ENCODE measurements at places on chromosomes 13 and 19. TPM values are rescaled to one million over a fixed set of nuclear protein-coding genes. Genes with fewer than 3 reads are reported as not detected.

Gene HIF3A
- total RNA-seq = not detected

Gene ZFP30
- total RNA-seq = 8.1 TPM

Gene TBXA2R
- total RNA-seq = not detected

Gene HCST
- total RNA-seq = not detected

Gene C19orf38
- 0.49 TPM for total RNA-seq

Gene CEACAM8
- not detected for total RNA-seq

Gene OR7C1
- total RNA-seq = not detected

DNA sequence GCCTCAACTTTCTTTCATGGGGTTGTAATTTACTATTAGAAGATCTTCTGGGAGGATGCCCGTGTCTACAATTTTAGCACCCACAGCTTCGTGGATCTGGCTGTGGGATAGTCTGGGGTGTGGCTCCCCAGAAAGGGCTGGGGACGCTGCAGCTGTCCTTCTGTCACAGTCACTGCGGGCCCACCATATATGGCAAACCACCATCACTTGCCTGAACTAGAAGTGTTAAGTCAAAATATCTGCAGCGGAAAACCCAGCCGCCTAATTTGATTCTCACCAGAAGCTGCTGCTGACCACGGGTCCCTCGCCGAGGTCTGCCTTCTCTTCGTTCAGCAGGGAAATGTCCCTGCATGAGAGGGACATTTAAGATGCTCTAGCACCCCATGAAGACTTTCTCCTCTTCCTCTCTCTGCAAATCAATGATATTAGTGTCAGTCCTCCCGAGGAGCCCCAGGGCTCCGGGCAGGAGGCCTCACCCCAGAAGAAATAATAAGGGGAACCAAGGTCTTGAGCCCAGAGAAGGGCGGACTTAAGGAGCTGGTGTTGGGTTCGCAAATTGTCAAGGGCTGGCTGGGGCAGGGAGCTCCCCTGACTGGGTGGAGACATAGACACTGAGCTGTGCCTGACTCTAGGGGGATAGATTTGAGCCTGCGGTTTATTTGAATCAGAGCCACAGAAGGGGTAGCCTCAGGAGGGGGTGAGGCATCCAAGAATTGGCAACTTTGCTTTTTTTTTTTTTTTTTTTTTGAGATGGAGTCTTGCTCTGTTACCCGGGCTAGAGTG, 3.0 kb upstream of the MATK start:
- H3K4me1 ChIP-seq = no peaks in the 10 kb centered on the region
- no peak overlapping the region for H3K4me3 ChIP-seq
- H3K36me3 ChIP-seq = no peaks in the 10 kb centered on the region
- no peak for DNase-seq

DNA sequence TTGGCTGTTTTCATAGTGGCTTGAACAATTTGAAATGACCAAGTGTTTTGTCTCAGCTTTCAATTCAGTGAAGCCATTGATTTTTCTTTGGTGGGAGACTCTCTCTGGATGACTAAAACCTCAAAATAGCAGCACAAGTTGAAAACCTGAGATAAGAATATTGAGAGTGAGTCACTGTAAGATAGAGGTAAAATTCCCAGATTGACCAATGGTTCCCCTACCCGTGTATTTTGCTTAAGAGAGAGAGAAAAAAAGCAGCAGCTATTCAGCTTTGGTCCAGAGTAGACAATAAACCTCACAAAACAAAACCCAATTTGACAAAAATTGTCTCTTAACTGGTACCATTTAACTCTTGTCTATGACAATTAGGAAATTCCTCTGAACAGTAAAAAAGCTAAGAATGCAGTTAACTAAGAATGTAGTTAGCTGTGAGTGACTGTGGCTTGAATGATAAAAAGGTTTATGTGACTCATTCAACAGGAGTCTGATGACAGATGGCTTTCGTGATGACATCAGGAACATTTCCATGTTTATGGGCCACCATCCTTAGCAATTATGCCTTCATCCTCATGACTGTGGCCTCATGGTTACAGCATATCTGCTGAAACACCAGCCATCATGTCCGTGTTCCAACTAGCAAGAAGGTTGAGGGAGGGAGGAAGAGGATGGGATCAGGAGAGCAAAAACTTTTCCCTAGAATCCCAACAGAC, 356.9 kb downstream of the NDFIP2 start:
- no peak overlapping the region for H3K4me3 ChIP-seq
- H3K36me3 ChIP-seq = no peaks in the 10 kb centered on the region
- H3K27ac ChIP-seq = no peak overlapping the region
- H3K27me3 ChIP-seq = no peaks in the 10 kb centered on the region

- no peak overlapping the region for H3K27ac ChIP-seq
- H3K4me1 ChIP-seq = no peaks in the 10 kb centered on the region
- no peaks in the 10 kb centered on the region for H3K27me3 ChIP-seq
- H3K36me3 ChIP-seq = peaks cover 6% of the 10 kb centered on the region
- no peak for DNase-seq
- H3K4me3 ChIP-seq = no peak overlapping the region
Measured at GRCh38 chr13:112980434-112980833, 11.4 kb downstream of the MCF2L start.

- no peaks in the 10 kb centered on the region for H3K27me3 ChIP-seq
- peaks cover 74% of the 10 kb centered on the region for H3K36me3 ChIP-seq
- no peak for DNase-seq
Measured at GRCh38 chr19:36574741-36575140, 1.6 kb upstream of the ZNF529 start.

GRCh38 chr19:51676566-51677083, 16.5 kb upstream of the SPACA6 start:
- no peaks in the 10 kb centered on the region for H3K27me3 ChIP-seq
- H3K36me3 ChIP-seq = peaks cover 4% of the 10 kb centered on the region
- no peak overlapping the region for H3K27ac ChIP-seq
- H3K4me3 ChIP-seq = no peak overlapping the region
- no peaks in the 10 kb centered on the region for H3K4me1 ChIP-seq

- H3K27me3 ChIP-seq = no peaks in the 10 kb centered on the region
- H3K4me3 ChIP-seq = no peak overlapping the region
- H3K27ac ChIP-seq = no peak overlapping the region
- no peaks in the 10 kb centered on the region for H3K4me1 ChIP-seq
- peaks cover 29% of the 10 kb centered on the region for H3K36me3 ChIP-seq
Measured at GRCh38 chr13:99250982-99251825, 7.0 kb downstream of the GPR18 start.

DNA sequence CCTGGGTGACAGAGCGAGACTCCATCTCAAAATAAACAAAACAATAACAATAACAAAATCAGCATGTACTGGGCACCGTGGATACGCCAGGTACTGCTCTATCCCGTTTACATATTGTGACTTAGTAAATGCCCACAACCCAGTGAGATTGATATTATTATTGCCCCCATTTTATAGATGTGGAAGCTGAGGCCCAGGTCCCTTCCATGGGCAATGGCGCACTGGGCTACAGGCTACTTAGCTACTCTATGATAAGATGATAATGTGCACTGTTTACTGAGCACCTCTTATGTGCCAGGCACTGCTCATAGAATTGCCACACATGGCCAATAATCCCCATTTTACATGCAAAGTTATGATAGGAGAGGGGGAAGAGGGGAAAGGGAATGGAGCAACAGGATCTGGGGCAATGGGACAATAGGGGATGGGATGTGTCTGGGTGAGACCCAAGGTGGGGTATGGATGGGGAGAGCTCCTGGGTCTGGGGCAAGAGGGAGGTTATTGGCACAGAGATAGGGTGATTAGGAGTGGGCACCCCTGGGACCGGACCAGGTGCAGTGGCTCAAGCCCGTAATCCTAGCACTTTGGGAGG, 5.4 kb downstream of the KCNN4 start:
- H3K4me3 ChIP-seq = no peak overlapping the region
- peaks cover 39% of the 10 kb centered on the region for H3K4me1 ChIP-seq
- H3K27ac ChIP-seq = peak overlapping the region; percentile 39
- H3K27me3 ChIP-seq = no peaks in the 10 kb centered on the region
- no peak for DNase-seq
- H3K36me3 ChIP-seq = peaks cover 42% of the 10 kb centered on the region

GRCh38 chr13:85009447-85009846, 789.8 kb downstream of the SLITRK6 start:
- no peaks in the 10 kb centered on the region for H3K4me1 ChIP-seq
- H3K27ac ChIP-seq = no peak overlapping the region
- H3K27me3 ChIP-seq = no peaks in the 10 kb centered on the region

DNA sequence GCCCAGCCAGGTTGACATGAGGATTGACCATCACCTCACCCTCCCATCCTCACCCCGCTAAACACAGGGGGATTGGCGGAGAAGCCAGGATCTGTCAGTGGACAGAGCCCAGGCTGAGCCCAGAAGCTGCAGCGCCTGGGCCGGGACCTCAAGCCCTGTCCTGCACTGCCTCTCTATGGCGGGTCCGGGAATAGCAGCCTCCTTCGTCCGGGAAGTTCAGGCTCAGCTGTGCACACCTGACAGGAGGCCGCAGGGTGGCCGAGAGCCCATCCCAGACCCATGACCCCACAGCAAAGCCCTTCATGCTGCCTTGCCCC, 67.8 kb downstream of the SPACA7 start:
- no peak overlapping the region for H3K27ac ChIP-seq
- no peaks in the 10 kb centered on the region for H3K4me1 ChIP-seq
- no peak overlapping the region for H3K4me3 ChIP-seq
- peak; percentile 50 for DNase-seq

DNA sequence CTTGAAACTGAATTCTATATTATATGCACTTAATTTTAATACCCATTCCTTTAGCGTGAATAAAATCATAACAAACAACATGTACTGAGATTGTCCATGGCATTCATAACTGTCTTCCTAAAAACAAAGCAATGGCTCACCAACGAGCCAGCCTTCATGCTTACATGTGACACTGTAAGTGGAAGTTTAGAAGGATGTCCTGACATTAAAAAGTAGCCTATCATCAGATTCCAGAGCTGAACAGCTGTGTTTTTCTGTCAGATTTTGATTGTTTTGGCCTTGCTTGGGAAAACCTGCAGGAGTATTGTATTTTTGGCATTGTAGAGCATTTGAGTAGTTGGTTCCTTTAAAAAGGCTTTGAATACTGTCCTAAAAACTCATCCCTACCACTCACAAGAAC, 21.3 kb downstream of the ANKRD10 start:
- no peak overlapping the region for H3K27ac ChIP-seq
- no peaks in the 10 kb centered on the region for H3K4me1 ChIP-seq
- no peak overlapping the region for H3K4me3 ChIP-seq
- H3K36me3 ChIP-seq = peaks cover 57% of the 10 kb centered on the region

DNA sequence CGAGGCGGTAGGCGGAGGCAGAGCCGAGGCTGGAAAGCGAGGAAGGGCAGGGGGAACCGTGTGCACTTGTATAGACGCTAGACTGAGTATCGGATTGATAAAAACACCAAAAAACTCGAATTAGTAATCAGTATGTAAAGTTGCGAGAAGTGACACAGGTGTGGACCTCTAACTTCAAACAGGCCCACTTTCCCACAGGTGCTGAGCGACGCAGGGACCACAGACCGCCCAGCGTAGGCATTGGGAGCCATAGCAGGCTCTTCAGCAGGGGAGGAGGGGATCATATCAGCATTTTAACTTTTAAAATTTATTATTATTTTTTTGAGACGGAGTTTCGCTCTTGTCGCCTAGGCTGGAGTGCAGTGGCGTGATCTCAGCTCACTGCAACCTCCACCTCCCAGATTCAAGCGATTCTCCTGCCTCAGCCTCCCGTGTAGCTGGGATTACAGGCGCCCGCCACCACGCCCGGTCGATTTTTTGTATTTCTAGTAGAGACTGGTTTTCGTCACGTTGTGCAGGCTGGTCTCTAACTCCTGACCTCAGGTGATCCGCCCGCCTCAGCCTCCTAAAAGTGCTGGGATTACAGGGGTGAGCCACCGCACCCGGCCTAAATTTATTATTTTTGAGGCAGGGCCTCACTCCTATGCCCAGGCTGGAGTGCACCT, 574 bp downstream of the VMAC start:
- no peaks in the 10 kb centered on the region for H3K27me3 ChIP-seq
- H3K36me3 ChIP-seq = peaks cover 39% of the 10 kb centered on the region
- DNase-seq = no peak
- H3K4me3 ChIP-seq = peak overlapping the region; percentile 97

GRCh38 chr19:8413629-8413995, 507 bp downstream of the MARCHF2 start:
- no peaks in the 10 kb centered on the region for H3K27me3 ChIP-seq
- no peak for DNase-seq
- H3K4me3 ChIP-seq = peak overlapping the region; percentile 41

Data from MCF 10A (cell line).